ENCODE measurements at places on chromosomes 7 and 10.

DNA sequence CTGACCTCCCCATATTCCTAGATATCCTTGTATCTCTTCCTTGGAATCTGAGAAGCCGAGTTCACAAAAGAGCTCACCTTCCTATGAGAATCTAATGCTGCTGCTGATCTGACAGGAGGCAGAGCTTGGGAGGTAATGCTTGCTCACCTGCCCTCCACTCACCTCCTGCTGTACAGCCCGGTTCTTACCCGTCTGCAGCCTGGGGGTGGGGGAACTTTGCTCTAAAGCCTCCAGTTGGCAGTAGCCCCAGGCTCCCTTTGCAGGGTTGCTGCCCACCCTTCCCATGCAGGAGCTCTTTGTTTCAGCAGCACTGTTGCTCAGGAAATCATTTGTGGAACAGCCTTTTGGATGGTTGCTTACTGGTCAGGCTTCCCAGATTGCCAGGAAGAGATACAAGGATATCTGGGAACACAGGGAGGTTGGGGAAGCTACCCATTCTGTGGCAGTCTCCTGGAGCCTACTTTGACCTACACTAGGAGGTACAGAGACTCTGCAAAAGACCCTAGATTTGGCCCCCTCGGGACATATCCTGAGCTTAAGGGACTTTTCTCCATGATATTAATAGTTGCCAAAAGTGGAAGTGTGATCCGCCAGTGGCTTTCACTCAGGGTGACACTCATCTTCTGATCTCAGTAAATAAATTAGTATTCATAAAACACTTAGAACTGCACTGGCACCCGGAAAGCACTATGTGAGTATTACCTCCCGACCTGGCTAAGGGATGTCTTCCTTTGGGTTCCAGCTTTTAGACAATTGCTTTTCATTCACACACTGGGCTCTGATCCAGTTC is 363.7 kb upstream of the PODXL start:
- DNase-seq, result no peak

DNA sequence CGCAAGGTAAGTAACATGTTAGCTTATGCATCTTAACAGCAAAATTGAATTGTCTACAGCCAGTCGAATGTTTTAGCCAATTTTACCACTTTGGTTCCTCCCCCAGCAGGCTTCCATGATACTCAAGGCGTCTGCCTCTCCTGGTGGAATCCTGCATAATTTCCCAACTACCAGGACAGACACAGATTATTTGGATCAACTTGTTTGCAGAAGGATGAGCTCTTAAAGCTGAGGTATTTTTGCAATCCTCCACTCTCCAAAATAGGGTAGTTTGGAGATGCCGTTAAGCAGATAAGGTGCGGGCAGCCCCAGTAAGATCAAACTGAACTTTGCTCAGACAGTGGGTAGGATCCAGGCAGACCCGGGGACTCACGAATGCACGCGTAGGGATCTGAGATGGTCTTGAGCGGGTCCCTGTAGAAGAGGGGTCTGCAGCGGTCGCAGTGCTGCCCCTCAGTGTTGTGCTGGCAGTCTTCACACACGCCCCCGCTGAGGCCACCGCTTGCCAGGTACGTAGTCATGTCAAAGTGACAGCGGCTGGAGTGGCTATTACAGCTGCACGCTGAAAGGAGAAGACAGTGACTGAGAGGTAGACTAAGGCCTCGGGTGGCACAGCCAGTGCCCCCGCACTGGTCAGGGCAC is 27.4 kb downstream of the LAMB4 start:
- no peak for DNase-seq

- DNase-seq, result no peak
Measured at GRCh38 chr10:75498884-75499350, 67.5 kb downstream of the LRMDA start.

DNA sequence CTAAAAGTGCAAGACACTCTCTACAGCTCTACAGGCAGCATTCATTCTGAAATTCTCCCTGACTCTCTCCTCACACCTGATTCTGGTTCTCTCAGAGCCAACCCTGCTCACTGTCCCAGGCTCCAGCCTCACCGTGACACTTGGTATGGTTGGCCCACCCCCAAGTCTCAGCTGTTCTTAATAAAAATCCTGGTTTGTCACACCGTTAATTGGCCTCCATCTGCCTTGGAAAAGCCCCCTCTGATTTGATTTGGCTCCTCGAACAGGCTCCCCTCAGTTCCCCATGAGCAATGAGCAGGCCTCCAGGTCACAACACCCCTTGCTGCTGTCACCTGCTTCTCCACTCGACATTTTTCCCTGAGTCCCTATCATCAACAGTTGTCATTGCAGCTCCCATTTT is 507.3 kb upstream of the AUTS2 start:
- DNase-seq, result no peak

- DNase-seq, result no peak
Measured at GRCh38 chr10:49611816-49612512, 1.9 kb downstream of the SLC18A3 start.

DNA sequence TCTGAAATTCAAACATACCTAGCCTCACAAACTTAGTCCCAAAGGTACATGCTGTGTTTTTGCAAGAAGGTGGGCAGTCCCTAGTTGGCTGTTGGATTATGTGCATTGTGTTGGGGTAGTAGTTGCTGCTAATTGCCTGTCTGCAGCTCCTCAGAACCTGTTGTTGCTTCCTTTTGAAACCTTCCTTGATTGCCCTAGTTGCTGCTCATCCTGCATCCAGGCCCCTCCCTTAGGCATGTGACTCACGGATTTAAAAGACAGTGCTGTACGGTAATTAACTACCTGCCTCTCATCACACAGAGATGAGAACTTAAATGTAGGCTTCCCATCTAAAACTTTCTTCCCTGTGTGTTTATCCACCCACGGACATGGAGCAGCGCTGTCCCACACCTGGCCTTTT is 67.7 kb downstream of the BMPR1A start:
- no peak for DNase-seq

Data from GOT3 (cell line).